ENCODE measurements at places on chromosomes 6 and 20.

DNA sequence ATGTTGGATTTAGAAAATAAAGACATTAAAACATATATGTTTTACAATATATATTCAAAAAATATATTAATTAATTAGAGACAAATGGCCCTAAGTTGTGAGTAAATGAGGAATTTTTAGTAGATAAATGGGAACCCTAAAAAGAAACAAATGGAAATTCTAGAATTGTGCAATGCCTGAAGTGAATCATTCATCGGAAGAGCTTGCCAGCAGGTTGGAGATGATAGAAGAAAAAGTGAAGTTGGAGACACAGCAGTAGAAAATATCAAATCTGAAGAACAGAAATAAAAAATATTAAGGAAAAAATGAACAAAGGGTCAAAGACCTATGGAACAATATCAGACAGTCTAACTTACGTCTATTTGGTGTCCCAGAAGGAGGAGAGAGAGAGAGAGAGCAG, 109.4 kb upstream of the NEDD9 start:
- DNase-seq, result no peak

- DNase-seq, result no peak
Measured at GRCh38 chr6:133644548-133644891, 244.4 kb upstream of the TCF21 start.

GRCh38 chr6:33439956-33440648, 14.3 kb upstream of the ZBTB9 start:
- no peak for DNase-seq

GRCh38 chr20:49557449-49557848, 10.5 kb downstream of the PTGIS start:
- DNase-seq, result no peak

DNA sequence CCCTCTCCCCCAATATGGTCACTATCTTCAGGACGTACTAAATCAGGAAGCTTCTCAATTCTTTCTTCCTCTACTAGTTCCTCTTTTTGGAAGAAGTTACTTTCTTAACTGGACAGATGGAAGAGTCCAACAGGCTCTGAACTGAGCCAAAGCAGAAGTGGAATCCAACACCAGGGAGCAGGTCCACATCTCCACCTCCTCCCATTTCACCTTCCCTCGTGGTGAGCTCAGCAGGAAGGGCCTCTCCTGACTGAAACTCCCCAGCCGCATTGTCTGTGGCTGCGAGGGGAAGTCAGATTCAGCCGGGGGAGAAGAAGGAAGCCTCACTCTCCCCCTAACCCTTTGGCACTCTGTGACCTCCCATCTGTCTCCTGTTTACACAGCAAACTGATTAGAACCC, 63.8 kb upstream of the UST start:
- DNase-seq, result no peak

GRCh38 chr6:153059757-153060156, 57.2 kb upstream of the MTRF1L start:
- no peak for DNase-seq

- no peak for DNase-seq
Measured at GRCh38 chr6:37483917-37484785, 15.5 kb downstream of the CCDC167 start.

DNA sequence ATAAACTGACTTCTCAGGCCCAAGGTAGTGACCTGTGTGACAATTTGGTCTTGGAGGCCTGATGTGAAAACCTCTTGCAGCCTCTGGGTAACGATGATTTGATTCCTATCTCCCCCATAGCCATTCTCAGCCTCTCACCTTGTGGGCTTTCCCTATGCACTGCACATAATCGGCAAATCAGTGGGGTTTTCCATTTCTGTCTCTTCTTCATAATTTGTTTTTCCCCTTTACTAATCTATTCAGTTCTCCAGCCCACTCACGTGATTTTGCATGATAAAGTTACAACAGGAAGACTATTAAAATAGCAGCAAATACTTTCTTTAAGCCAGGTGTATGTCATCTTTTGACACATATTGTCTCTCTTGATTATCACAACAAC, 893.7 kb downstream of the TFAP2A start:
- DNase-seq, result no peak

DNA sequence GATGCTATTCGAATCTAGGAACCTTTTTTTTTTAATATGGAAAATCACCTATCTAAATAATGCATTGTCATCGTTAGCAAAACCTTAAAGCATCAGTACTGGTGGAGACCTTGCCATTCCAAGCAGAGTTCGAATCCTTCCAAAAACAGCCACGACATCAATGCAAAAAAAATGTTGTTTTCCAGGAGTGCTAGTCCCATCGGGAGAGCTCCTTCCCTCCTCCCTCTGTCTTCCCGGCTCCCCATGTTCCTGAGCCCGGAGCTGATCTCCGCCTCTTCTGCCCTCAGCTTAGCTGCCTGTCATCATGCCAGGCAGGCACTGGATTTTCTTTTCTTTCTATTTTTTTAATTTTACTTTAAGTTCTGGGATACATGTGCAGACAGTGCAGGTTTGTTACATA, 153.6 kb upstream of the QKI start:
- DNase-seq, result no peak

- DNase-seq, result no peak
Measured at GRCh38 chr6:2556761-2557160, 194.0 kb downstream of the MYLK4 start.

- no peak for DNase-seq
Measured at GRCh38 chr6:73664701-73665100, 10.9 kb upstream of the SLC17A5 start.

DNA sequence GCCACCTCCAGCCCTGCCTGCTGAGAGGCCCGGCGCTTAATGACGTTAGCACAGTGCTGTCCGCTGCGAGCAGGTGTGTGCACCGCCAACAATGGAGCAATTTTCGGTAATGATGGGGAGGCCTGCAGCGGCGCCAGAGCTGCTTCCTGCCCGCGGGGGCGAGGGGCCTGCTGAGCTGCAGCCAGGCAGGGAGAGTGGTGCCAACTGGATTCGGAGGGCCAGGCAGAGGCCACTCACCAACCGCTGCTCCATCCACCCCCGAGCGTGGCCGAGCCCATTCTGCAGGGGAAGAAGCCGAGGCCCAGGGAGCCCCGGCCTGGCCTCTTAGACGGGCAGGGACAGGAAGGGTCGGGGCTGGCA, 9.6 kb downstream of the HRH3 start:
- DNase-seq, result no peak

GRCh38 chr6:7189101-7189758, 81.5 kb downstream of the RREB1 start:
- no peak for DNase-seq

DNA sequence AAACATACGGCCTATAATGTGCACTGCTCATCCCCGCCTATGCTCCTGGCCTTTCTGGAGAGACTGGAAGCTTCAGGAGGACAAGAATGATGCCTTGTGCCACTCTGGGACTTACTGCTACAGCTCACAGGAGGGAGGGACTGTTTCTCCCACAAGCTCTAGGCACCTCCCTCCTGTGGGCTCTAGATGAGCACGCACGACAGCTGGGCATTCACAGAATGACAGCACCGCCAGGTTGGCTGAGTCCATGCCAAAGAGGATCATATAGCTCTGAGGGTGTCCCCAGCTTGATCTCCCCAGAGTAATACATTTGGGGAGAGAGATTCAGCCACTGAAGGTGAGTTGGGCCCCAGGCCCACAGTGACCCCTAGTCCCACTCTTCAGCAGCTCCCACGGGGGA, 10.1 kb upstream of the PGC start:
- no peak for DNase-seq

GRCh38 chr6:22363166-22363713, 66.4 kb upstream of the PRL start:
- DNase-seq, result no peak
